NCI-H1417 treated with DMSO at 0.1 percent for 48 hours (cell line): ENCODE measurements at places on chromosomes 1 and 21.

DNA sequence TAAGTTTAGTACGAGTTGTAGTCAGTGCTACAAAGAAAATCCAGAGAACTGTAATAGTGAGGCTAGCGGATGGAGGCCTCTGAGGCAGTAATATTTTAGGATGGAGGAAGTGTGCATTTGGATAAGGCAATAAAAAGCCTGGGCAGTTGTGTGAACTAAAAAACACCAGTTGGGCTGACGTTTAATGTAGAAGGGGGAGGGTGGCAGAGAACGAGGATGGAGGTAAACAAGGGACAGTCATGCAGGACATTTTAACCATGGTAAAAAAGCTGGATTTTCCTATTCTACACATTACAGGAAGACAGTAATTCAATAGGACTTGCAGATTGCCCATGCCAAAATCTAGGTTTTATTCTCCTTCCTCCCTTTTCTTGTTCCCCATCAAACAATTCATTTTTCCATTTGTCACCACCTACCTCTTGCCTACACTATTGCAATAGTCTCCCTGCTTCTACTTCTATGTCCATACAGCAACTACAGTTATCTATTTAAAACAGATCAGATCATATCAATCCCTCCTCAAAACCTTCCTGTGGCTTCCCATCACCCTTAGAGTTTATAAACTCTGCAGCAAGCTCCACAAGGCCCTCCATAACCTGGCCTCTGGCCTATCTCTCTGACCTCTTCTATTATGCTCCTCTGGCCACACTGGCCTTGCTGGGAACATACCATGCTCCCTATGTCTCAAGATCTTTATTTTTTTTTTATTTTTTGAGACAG lies 27.7 kb downstream of the ERO1B start:
- DNase-seq: no peak

DNA sequence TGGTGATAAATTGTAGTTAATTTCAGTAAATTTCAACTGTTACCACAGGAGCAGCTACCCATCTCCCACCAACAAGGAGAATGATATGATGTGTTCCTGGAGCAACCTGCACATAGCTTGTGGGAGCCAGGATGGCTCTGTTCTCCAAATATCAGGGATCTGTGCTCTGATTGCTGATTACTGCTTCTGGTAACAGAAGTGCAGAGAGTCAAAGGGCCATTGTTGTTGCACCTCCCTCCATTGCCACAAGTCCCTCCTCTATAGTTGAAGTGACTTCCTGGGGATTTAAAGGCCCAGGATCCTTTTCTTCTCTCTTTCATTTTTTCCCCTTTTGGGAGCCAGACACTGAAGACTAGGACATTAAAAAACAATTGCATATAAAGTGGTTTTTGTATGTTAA lies 51.6 kb upstream of the HPDL start:
- DNase-seq: no peak

DNA sequence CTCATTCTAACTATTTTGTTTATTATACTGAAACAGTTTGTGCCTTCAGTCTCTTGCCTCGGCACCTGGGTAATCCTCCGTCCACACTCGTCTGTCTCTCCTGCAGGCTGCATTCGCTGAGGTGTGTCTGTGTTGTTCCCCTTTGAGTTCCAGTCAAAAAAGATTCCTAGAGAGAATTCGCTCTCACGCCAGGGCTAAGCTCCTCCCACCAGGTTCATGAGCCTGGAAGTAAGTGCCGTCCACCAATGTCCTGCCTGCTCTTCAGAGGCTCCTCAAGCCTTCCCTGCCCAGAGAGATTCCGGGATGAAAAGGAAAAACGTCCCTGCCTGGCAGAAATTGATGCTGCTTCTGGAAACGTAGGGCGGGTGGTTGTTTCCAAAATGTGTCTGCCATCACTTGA lies 12.9 kb downstream of the KIAA2013 start:
- no peak for DNase-seq

GRCh38 chr1:179107706-179108629 lies 26.1 kb downstream of the TOR3A start:
- DNase-seq: no peak

DNA sequence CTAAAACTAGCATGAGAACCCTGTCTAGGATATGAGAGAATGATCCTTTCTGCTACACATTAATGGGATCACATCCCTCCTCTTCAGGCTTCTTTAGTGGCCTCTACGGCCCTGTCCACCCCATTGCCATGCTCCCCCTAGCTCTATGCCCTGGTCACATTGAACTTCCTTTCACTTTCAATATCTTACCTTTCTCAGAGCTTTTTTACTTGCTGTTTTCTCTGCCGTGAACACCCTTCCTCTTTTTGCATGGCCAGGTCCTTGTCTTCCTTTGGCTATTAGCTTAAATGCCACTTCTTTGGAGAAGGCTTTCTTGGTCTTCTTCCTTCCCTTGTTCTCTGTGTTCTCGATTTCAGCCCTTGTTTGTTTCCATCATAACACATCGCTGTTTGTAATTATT lies 97.4 kb downstream of the GIPC2 start:
- no peak for DNase-seq

DNA sequence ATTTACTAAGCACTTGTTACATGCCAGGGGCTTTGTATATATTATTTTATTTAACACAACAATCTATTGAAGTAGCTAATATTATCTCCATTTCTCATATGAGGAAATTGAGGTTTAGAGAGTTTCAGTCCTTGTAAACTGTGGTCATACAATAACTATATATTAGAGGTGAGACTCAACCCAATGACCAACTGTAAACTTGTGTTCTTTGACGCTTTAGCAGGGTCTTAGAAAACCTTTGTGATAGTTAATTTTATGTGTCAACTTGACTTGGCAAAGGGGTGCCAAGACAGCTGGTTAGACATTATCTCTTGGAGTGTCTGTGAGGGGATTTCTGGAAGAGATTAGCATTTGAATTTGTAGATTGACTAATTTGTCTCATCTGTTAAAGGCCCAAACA lies 252.4 kb upstream of the B3GALT2 start:
- DNase-seq: no peak

- no peak for DNase-seq
Measured at GRCh38 chr21:27694667-27695066, 727.8 kb upstream of the ADAMTS5 start.

GRCh38 chr1:55819011-55819410 lies 603.8 kb upstream of the USP24 start:
- DNase-seq: no peak

- DNase-seq: no peak
Measured at GRCh38 chr1:71753746-71754145, 528.6 kb downstream of the NEGR1 start.

GRCh38 chr1:232880354-232880753 lies 70.1 kb upstream of the NTPCR start:
- no peak for DNase-seq

DNA sequence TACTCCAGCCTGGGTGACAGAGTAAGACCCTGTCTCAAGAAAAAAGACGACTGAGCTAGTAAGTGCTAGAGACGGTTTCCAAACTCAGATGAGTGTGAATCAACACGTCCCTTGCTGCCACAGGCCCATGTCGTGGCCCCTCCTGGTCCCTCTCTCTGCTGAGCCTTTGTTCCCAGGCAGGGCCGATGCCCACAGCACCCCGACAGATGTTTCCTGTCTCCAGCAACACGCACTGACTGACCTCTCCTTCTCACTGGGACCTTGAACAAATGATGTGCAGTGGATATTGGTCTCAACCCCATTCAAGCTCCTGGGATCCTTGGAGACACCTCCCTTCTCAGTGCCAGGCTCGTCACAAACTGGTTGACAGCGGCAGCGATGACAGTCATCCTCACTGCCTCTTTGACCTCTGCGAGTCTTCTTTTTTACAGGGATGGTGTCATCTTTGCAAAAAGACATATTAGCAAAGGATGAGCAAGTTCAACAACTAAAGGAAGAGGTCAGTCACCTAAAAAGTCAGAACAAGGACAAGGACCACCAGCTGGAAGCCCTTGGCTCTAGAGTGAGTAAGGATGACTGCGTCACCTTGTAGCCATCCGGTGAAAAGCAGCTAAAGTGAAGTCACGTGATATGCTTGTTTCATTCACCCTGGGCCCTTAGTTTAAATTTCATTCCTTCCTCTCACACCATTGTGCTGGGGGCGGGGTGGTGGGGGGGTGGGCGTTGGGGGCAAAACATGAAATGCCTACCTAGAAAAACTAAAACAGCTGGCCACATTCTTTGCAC lies 65.8 kb downstream of the FHAD1 start:
- no peak for DNase-seq

GRCh38 chr1:17032741-17033140 lies 21.0 kb upstream of the ATP13A2 start:
- no peak for DNase-seq
